ENCODE measurements at places on chromosomes 3 and 15.

- DNase-seq = no peak
Observed at GRCh38 chr3:124664804-124665203, 65.4 kb upstream of the UMPS start.

DNA sequence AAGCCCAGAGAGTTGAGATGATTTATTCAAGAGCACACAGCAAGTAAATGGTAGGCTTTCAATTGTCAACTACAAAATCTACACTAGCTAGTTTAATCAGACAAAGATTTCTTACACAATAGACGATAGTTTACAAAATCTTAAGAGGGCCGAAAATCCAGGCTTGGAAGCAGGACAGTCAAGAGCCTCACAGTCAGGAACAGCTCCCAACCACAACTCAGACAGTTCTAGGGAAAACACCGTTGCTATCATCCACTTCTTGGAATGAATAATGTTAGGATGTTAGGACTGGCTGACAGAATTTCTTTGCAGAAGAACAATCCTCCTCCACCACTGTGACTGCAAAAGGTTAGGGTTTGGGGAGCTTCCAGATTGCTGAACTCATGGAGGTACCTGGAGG lies 290.8 kb upstream of the ZPLD1 start:
- DNase-seq = no peak

DNA sequence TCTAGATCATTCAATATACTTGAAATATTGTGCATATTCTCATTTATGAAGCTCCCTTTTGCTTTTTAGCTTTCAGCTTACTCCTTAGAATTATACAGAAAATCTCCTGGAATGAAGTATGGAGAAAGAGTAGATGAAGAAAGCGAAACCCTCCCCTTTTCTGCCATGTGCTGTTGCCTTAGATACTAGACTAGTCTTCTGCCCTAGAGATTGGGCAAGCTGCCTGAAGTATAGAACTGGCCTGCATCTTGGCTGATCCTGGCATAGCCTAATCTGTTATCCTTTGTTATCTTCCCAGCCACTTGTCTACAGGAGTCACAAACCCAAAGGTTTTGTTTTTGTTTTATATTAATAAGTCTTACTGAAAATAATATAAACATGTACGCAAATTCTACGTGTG lies 138.8 kb downstream of the RBPMS2 start:
- no peak for DNase-seq

DNA sequence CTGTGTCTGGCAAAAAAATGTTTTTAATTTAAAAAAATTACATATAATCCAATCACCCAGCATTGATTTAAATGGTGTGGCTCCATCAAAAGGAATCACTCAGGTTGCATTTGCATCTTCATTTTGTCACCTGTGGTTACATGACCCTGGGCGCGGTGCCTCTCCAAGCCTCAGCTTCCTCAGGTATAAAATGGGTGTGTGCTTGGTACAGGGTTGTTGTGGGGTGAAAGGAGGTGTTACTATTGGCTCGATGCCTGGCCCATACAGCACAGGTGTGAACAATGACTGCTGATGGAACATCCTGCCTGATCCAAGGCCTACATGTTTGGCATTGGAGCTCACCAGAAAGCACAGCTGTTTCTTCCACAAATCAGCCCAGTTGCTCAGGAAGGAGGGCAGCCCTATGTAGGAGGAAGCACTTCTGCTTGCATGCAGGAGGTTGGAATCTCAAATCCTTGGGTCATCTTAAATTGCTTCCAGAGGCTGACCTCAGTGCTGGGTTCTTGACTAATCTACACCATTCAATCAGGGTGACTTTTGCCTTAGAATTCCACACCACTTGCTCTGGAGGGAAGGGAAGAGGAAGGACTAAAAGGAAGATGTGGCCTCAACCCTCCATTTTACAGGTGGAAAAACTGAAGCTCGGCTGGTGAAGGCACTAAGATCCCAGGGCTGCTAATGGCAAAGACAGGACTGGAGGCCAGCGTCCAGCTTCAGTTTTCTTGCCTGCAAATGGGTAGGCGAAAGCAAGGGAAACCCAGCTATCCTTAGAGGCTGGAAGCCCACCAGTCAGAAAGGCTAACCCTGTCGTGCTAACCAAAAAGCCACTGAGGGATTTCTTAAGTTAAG lies 31.7 kb downstream of the BHLHE40 start:
- no peak for DNase-seq

DNA sequence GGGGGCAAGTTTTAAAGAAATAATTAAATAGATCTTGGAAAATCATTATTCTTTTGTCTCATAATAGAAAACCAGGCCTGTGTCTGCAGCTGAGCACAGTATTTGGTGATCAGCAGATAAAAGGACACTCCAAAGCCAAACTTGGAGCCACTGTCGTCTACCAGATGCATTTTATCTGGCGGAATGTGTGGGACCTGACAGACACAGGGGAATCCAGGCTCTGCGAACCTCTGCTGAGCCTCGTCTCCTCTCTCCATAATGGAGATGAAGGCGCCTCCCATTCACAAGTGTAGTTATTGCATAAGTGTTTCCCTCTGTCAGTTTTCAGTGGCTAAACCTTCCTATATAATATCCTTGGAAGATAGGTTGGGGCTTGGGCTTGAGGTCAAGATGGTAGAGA lies 42.1 kb downstream of the EEFSEC start:
- no peak for DNase-seq

- DNase-seq = no peak
Observed at GRCh38 chr3:155778462-155778861, 27.6 kb downstream of the C3orf33 start.

- no peak for DNase-seq
Observed at GRCh38 chr3:24161841-24162240, 216.8 kb downstream of the NR1D2 start.

DNA sequence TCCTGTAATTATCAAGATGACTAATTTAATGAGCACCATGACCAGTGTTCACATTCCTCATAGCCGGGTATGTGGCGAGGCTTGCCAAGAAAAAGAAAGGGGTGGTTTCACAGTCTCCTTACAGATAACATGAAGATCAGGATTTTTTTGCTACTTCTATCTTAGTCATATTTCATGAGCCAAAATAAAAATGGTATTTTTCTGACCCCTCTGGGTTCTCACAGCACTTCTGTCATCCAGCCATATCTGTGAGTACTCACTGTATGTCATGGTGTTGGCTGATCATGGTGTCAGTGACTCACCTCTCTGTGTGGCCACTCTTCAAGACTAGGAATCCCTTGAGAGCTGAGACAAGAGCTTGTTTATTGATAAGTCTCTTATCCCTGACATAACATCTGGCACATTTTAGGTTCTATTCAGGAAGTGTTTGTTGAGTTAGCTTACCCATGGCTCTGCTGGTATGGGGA lies 130.5 kb upstream of the LMCD1 start:
- no peak for DNase-seq

DNA sequence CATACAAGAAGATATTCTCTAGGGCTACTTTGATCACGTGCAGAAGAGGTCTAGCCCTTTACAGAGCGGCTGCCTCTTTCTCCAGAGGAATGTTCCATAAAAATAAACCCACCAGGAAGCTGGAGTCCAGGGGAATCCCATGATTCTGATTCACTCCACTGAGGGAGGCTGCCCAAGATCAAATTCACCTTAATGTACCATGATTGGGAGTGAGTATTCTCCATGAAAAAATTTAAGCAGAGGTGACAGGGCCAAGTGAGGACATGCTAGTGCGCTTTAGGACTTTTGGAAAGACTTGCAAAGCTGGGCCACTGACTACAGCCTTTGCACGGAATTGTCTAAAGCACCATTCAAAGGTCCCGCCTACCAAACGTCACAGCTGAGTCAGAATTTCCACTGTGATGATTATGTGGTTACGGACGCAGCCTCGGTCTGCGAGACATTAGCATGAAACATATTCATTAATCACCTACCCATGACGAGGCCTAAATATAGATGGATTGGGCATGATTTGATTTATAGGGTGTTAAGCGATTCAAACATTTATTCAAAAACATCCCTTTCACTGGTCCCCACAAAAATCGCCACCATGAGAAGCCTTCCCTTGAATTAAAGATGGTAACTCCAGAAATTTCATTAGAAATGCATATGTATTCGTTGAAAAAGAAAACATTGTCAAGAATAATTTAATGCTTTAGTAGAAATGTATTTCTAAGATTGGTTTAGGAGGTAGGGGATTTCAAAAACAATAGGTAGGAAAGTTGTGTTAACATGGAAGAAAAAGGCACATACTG lies 152.6 kb downstream of the GREM1 start:
- no peak for DNase-seq

DNA sequence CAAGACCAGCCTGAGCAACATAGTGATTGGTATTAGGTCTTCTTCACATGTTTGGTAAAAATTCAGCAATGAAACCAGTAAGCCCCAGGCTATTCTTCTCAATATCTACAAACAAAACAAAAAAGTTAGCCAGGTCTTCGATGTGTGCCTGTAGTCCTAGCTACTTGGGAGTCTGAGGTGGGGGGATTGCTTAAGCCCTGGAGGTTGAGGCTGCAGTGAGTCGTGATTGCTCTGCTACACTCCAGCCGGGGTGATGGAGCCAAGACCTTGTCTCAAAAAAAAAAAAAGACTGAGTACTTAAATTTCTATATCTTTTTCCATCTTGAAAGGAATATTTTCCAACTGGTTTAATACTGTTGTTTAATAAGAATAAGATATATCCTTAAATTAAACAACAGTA lies 106.8 kb downstream of the MBNL1 start:
- no peak for DNase-seq

DNA sequence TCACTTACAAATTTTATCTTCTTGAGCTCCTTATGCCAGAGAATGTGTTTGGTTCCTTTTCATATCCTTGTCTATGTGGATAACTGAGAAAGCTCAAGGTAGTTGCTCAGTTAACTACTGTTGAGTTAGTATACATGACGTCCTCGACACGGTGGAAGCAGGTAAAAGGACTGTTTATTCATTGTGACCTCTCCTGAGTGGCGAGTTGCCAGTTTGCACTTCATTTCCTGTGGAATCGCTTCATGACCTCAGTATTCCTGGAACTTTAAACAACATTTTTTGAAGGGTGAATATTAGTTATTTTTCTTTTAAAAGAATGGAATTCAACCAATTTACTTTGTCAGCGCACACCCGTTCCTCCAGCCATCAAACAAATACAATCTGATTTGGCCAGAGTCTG lies 1.2 kb upstream of the TPRG1 start:
- no peak for DNase-seq

- no peak for DNase-seq
Observed at GRCh38 chr15:31377030-31377429, 50.4 kb downstream of the KLF13 start.

GRCh38 chr3:102125197-102125993 lies 276.1 kb downstream of the NFKBIZ start:
- DNase-seq = no peak

- DNase-seq = no peak
Observed at GRCh38 chr15:83565553-83566159, 88.3 kb upstream of the ADAMTSL3 start.

DNA sequence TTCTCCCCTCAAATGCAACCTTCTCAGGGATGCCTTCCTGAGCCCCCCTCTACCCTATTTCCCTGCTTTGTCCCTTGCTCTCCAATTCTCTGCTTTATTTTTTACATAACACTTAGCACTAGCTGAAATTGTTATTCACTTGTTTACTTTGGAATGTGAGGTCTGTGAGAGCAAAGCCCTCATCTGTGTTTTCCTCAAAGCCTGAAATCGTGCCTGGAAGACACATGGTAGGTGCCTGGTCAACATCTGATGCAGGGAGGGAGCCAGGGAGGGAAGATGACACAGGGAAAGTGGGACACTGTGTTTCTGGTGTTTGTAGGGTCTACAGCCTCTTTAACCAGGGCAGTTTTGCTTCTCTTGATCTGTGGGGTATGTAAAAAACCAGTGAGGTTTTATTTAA lies 23.6 kb downstream of the EIF2AK4 start:
- DNase-seq = no peak

DNA sequence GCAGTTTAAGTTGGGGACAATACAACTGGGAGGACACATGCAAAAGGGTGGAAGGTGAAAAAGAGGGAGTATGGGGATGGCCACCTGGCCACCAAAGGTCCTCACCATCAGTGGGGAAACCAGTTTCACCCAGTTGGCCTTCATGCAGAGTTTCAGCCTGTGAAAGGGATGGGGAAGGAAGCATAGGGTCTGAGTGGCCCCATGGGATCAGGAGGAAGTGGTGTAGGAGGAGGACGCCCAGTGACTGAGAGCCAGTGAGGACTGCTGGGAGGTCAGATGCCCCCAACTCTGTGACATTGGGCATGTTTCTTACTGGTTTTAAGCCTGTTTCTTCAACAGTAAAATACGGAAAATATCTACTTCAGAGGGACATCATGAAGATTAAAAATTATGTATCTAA lies 16.3 kb downstream of the BCL2A1 start:
- DNase-seq = no peak

GRCh38 chr3:62939707-62940106 lies 64.5 kb upstream of the CADPS start:
- no peak for DNase-seq

DNA sequence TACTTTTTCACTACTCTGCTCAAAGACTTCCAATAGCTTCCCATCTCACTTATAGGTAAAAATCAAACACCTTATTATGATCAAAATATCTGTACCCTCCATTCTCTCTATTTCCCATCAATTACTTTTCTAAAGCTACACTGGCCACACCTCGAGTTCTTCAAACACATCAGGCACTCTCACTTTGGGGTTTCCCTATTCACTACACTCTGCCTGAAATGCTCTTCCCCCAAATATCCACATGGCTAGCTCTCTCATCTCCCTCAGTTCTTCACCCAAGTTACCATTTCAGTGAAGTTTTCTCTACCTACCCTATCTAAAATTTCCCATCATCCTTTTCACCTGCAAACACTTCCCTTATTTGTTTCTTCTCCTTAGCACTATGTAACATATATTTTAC lies 14.8 kb downstream of the UBE3A start:
- DNase-seq = no peak

GRCh38 chr15:25481208-25481859 lies 42.5 kb upstream of the UBE3A start:
- DNase-seq = no peak

- DNase-seq = no peak
Observed at GRCh38 chr15:92663250-92663951, 7.8 kb upstream of the FAM174B start.

- DNase-seq = no peak
Observed at GRCh38 chr15:31523027-31523654, 196.5 kb downstream of the KLF13 start.

GRCh38 chr15:53115563-53115962 lies 325.4 kb upstream of the ONECUT1 start:
- no peak for DNase-seq

- no peak for DNase-seq
Observed at GRCh38 chr15:73320619-73321180, 48.1 kb downstream of the HCN4 start.

- no peak for DNase-seq
Observed at GRCh38 chr3:106616556-106616955, 747.7 kb upstream of the CBLB start.

GRCh38 chr3:83946049-83946448 lies 1012.7 kb upstream of the CADM2 start:
- no peak for DNase-seq

GRCh38 chr15:68085052-68085451 lies 30.9 kb downstream of the PIAS1 start:
- no peak for DNase-seq

- no peak for DNase-seq
Observed at GRCh38 chr3:195236801-195237570, 34.0 kb downstream of the XXYLT1 start.

All from T-cell (primary cell).